NAMALWA (cell line): ENCODE measurements at places on chromosomes 2 and 18.
A peak's percentile ranks its signal among the peaks of the same experiment; 100 is the strongest.

DNA sequence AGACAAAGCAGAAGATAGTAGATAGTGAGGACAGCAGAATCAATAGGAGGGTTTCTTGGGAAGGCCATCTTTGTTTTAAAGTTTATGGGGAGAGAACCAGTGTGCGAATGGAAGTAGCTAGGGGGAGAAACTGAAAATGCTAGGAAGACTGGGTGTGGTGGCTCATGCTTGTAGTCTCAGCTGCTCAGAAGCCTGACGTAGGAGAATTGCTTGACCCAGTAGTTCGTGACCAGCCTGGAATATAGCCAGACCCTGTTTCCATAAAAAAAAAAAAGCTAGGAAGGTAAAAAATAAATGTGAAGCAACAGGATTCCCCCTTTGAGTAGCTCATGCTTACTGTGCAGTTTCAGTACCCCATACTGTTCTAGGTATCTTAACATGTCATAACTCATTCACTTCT lies 19.2 kb upstream of the DRC1 start:
- no peak for DNase-seq

DNA sequence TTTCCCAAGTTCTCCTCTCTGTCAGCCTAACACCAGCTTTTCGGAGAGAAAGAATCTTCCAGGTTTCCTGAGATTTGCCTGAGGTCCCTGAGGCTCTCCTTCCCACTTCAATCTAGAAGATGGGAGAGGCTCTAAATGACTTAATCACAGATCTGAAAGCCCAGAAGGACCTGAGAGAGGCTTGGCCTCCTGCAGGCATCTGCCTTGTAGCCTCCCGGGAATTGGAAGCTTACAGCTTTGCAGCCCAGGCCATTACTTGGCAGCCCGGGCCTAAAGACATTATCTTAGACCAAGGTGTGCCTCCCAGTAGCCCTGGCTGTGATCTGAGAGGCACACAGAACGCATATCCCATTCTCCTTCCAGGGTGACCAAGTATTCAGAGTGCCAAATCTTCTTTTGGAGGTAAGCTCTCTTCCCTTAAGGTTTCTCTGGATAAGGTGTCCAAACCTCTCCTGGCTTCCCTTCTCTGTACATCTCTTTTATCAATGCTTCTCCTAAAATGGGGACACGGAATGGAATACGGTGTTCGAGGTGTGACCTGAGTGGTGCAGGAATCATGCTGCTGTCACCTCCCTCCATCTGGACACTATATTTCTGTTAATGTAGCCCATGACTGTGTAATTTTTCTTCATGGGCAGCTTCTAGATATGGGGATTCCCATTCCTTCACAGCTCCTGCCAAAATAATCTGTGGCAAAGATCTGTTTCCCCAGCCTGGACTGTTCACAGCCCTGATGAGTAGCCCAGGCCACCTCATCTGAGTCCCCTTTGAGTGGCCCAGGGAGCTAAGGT lies 16.0 kb downstream of the CTIF start:
- no peak for DNase-seq

GRCh38 chr2:225309516-225309915 lies 90.0 kb upstream of the NYAP2 start:
- DNase-seq, result no peak

DNA sequence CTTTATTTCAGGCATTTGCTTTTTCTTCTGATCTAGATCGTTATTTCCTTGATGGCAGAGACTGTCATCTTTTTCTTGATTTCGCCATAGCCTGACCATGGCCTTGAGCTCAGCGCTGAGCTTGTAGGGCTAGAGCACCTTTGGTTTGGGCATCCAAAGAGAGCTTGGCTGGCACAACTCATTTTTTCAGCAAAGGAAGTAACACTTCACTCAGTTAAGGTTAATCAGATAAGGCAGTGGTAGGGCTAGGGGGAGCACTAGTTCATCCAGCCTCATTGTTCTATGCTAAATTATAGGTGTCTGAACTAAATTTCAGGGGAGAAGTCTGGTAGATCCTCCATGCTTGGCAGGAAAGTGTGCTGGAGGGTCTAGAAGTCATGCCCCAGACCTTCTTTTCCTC lies 125.0 kb downstream of the SETBP1 start:
- no peak for DNase-seq

DNA sequence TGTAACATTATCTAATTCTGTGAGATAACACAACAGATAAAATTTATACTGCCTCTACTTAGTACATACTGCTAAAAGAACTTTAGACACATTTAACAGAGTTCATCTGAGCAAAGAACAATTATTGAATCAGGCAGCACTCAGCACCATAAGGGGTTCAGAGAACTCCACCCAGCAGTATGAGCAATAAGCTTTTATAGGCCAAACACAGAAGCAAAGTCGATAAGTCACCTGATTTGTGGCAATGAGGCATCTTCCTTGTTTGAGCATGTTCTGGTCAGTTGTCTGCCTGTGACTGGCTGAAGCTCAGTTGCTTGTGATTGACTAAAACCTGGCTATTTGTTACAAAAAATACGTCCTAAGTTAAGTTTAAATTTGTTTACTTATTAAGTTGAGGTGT lies 746.1 kb upstream of the DDX18 start:
- DNase-seq, result no peak

- no peak for DNase-seq
Measured at GRCh38 chr2:8132351-8132831, 549.5 kb upstream of the ID2 start.

DNA sequence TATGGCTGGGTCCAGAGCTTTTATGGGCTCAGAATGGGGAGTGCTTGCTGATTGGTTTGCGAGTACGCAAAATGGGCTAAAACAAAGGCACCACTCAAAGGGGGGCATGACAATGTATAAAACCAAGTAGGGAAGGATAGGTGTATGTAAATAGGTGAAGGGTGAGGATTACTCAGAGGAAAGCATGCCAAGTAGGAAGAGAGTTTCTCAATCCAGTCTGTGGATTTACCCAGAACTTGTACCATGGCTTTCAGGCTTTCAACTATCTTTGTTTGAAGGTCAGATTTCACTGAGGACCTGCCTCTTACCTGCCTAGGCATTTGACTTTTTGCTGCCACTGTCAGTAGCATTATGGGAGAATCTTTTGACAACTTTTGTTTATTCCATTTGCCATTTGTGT lies 92.3 kb downstream of the RAB3GAP1 start:
- DNase-seq, result no peak

DNA sequence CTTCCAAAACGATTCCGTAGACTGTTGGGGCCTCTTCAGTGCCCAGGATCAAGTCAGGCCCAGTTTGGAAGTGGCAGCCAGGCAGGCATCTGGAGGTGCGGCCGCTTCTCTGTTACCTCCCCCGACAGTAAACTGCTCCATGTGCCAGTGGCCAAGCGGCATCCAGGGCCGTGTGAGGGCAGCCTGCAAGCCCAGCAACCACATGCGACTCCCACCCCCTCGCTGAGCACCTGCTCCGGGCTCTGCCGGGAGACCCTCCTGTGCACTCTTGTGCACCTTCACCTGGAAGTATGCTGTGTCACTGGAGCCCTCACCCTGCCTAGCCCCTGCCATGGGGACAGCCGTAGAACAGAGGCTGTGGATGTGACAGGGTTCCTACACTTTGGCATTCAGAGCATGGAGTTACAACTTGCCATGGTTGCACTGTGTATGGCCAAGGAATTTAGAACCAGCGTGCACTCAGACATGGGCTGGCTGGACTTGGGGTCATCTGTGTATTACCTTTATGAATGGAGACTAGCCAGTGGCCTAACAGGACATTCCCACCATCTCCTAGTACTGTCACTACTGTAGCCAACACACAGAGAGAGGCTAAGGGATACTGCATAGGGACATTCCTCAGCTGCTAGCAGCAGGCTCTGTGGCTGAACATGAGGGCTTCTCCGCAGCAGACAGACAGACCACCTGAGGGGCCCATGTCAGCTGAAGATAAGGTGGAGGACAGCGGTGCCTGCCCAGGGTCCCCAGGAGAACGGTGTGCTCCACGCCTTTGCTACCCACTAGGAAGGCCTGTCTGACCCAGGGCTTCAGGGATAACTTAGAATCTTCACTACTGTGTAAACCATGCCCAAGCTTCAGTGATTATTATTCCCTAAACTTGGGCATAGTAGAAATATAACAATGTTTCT lies 25.0 kb upstream of the FAHD2A start:
- DNase-seq, result no peak

GRCh38 chr2:195486520-195486919 lies 170.5 kb upstream of the SLC39A10 start:
- DNase-seq, result no peak

- no peak for DNase-seq
Measured at GRCh38 chr2:173184031-173185004, 108.7 kb downstream of the MAP3K20 start.

- DNase-seq, result no peak
Measured at GRCh38 chr18:48872234-48873145, 78.3 kb downstream of the SMAD7 start.

DNA sequence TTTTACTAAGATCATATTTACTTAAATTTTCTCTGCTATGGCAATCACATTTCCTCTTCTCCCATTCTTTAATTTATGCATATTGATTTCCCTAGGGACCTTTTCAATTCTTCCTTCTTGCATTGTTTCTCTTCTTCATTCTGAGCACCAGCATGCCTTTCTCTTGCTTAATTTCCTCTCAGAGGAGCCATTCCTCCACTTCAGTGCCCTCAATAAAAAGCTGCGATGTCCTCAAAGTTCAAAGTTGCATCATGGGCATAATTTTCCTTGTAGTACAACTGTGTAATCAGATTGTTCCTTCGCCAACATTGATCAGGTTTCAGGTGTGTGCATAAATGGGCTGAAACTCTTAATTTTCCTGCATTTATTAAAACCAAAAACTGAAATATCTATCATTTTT lies 21.8 kb upstream of the CD226 start:
- DNase-seq, result no peak

DNA sequence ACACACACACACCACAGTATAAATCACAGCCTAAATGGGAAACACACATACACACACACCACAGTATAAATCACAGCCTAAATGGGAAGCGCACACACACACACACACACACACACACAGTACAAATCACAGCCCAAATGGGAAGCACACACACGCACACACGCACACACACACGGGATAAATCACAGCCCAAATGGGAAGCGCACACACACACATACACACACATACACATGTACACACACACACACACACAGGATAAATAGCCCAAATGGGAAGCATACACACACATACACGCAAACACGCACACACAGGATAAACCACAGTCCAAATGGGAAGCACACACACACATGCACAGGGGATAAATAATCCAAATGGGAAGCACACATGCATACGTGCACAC lies 68.1 kb downstream of the ADNP2 start:
- DNase-seq, result no peak

DNA sequence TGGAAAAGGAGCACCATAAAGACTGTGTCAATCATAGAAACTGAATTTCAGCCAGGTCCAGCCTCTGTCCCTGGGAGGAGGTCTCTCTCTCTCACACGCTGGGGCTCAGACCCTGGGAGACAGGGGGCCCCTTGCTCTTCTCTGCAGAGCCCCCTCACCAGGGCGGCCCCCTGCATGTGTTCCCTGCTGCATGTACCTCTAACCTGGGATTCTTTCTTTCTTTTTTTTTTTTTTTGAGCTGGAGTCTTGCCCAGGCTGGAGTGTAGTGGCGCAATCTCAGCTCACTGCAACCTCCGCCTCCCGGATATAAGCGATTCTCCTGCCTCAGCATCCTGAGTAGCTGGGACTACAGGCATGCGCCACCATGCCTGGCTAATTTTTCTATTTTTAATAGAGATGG lies 46.5 kb downstream of the TPO start:
- no peak for DNase-seq

DNA sequence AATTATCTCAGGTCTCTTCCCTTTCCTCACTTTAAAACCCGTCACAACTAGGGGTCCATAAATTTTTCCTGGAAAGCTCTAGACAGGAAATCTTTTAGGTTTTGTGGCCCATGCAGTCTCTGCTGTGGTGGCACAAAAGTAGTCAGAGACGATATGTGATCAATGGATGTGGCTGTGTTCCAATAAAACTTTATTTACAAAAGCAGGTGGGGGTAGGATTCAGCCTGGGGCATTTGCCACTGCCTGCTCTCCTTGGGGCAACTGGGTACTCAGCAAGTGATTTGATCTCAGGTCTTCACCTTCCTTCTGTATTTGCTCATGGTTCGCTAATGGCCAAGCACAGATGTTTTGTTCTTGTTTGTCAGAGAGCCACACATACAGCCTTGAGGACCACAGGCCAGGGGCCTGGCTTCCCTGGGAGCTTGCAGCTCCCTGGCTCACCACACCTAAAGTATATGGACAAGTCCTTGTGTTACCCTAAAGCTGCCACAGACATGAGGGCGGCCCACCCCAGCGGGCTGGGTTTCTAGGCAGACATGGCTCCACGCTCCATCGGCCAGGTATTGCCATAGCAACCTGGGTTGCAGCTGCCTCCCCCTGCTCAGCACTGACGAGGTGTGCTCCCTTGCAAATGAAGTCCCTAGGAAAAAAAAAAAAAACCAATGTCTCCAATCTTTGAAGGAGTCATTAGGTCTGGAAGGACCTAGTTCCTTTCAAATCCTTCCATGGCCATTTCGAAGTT lies 89.7 kb upstream of the YWHAQ start:
- DNase-seq, result peak; percentile 84

GRCh38 chr2:26911911-26912861 lies 58.3 kb upstream of the MAPRE3 start:
- DNase-seq, result no peak
